ENCODE measurements at places on chromosomes 11 and 22.

- DNase-seq = no peak
Measured at GRCh38 chr11:102603091-102603490, 22.0 kb downstream of the MMP20 start.

DNA sequence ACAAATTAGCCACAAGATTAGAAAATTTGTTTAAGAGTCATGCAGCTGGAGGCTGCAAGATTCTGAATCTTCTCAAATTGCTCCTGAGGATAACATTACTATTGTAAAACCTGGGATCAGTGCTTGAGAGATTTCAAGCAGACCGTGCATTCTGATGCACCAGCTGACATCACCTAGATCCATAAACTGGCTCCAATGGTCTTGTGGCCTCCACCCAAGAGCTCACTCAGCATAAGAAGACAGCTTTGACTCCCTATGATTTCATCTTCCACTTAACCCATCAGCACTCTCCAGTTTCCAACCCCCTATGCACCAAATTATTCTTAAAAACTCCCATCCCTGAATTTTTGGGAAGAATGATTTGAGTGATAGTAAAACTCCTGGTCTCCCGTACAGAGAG lies 1007.9 kb upstream of the TENM4 start:
- no peak for DNase-seq

DNA sequence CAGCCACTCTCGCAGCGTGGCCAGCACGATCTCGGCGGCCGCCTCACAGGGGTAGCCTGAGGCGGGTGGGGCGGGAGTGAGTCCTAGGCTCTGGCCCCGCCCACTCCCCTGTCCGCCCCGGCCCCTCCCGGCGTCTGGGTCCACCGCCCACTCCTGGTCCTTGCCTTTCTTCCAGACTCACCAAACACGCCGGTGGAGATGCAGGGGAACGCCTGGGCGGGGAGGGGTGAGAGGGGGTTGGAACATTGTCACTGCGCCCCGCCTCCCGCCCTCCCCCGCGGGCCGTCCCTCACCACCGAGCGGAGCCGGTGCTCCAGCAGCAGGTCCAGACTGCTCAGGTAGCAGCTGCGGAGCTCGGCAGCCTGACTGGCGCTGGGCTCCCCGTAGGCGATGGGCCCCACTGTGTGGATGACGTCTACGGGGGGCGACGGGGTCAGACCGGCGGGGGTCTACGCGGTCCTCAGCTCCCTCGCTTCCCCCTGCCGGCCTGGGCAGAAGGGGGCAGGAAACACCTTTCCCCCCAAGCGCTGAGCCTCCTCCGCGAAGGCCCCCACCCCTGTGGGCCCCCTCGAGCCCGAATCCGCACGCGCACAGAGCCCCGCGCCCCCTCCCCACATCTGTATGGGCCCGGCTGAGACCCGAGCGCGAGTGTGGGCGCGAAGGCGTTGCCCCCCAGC lies 13.2 kb downstream of the OTUB1 start:
- DNase-seq = peak; percentile 53

DNA sequence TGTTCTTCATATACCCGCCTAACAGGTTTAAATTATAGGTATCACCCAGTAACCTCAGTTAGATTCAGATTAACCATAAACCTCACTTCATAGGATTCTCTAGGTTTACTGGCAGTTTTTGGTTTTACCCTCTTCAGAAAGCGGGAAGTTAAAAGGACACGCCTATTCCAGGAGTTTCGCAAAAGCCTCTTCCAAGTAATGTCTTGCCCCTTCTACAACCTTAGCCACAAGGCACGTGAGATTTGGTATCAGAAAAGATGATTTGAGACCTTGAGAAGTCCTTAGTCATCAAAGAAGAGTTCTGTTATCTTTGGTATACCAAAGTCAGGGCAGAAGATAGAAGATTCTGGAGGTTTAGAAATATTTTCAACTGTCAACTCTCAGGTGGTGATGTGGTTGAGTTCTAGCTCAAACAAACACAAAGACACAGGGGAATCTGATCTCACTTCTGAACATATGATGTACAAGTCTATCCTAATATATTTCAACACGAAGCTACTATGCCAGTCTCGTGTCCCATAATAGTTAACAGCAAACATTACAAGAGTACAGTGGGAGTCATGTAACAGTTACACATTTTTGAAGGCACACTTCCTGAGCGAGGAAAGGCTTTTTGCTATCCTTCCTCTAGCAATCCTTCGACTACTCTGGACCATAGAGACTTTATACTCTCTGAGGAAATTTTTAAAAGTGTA lies 103.5 kb downstream of the USP35 start:
- DNase-seq = no peak

- DNase-seq = no peak
Measured at GRCh38 chr22:44786136-44786535, 33.8 kb downstream of the ARHGAP8 start.

- DNase-seq = no peak
Measured at GRCh38 chr11:114366331-114367243, 33.7 kb downstream of the C11orf71 start.

DNA sequence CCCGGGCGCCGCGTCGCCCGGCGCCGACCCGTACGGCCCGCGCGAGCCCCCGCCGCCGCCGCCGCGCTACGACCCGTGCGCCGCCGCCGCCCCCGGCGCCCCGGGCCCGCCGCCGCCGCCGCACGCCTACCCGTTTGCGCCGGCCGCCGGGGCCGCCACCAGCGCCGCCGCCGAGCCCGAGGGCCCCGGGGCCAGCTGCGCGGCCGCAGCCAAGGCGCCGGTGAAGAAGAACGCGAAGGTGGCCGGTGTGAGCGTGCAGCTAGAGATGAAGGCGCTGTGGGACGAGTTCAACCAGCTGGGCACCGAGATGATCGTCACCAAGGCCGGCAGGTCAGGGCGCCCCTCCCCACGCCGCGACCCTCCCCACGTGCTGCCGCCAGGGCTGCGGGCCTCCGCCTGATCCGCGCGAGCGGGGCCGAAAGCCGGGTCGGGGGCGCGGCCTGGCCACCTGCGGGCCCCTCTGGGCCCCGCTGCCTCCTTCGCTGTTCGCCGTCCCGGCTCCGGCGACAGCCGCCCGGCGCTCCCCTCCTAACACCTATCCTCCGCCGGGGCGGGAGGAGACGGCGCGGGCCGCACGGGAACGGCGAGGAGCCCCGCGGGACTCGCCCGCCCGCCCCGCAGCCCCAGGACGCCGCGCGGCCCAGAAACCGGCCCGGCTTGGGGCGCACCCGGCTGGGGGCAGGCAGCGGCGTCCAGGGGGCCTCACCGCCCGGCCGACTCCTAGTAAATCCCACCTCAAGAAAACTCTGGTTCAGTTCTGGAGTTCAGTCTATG lies 560 bp downstream of the TBX1 start:
- no peak for DNase-seq

- no peak for DNase-seq
Measured at GRCh38 chr11:1387961-1388762, 1.6 kb upstream of the BRSK2 start.

GRCh38 chr22:18156878-18157713 lies 7.1 kb downstream of the USP18 start:
- peak; percentile 17 for DNase-seq

DNA sequence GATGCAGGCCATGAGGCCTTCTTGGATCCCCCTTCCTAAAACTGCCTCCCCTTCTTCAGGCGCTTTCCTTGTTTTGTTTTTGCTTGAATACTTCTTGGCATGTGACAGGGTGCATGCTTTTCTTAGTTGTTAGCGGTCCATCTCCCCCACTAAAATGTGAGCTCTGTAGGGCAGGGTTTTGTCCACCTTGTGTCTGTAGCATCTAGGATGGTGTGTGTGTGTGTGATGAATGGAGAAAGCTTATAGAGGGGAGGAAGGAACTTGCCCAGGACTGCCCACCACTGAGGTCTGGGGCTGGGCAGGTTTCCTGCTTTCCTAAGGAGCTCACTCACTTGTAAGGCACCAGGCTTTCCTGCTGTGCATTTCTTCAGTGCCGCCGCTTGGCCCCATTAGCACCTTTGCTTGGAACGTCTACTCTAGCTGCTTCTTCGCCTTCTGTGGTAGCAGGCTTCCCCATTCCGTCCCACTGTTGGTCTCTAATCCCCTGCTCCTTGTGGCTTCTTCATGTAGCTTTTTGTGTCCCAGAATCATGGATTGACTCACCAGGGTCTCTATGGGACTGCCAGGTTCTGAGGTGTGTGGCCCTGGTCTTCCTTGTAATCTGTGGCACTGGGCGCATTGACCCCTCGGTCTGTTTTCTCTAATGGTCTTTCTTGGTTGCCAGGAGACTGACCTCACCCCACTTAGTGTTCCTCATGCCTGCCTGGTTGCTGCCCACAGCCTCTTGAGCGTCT lies 3.3 kb downstream of the DGCR8 start:
- no peak for DNase-seq

DNA sequence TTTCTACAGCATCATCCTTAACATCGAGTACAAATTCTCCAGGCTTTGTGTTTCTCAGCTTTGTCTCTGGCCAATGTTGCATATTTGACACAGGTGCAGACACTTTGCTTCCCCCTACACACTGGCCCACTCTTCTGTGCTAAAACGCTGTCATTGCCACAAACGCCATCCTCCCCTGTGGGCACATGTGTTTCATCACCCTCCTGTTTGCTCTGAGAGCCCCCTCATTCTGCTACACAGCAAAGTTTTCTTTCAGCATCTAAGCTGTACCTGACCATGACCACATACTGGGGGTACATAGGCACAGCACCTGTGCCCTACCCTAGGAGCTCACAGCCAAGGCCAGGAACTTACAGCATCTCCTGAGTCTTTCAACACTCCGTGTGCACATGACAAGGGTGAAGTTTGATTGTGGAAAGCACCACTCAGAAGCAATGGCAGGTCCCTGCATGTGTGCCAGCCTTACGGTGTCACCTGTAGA lies 7.9 kb upstream of the IGLL5 start:
- no peak for DNase-seq

GRCh38 chr11:121887976-121888557 lies 227.9 kb downstream of the BLID start:
- no peak for DNase-seq

GRCh38 chr11:80638296-80638695 lies 1197.5 kb upstream of the TENM4 start:
- no peak for DNase-seq

DNA sequence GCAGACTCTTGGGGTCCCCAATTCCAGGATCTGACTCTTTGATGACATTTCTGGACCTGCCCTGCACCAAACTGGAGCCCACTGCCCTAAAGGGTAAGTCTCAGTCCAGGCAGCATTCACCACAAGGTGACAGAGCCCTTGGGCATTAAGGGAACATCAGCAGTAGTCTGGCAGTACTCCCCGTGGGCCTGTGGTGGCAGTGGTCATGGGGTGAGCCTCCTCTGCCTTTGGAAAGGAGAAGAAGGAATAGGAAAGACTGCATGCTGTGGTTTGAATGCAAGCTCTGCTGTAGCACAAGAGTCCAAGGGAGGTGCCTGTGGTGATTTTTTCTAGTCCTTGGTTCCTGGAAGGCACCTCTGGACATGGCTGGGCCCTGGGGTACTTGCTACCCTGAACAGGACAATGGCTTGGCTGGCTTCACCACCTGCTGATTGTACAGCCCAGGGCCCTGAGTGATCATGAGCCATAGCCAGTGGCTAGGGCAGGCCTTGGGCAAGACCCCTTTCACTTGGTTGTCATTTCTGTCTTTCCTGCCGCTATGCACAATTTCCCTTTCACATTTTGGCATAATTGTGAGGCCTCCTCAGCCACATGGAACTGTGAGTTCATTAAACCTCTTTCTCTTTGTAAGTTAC lies 160.7 kb upstream of the GRIA4 start:
- DNase-seq = no peak

GRCh38 chr22:28314959-28315358 lies 364.7 kb downstream of the TTC28 start:
- no peak for DNase-seq

GRCh38 chr11:16347928-16348685 lies 8.2 kb downstream of the SOX6 start:
- DNase-seq = no peak

DNA sequence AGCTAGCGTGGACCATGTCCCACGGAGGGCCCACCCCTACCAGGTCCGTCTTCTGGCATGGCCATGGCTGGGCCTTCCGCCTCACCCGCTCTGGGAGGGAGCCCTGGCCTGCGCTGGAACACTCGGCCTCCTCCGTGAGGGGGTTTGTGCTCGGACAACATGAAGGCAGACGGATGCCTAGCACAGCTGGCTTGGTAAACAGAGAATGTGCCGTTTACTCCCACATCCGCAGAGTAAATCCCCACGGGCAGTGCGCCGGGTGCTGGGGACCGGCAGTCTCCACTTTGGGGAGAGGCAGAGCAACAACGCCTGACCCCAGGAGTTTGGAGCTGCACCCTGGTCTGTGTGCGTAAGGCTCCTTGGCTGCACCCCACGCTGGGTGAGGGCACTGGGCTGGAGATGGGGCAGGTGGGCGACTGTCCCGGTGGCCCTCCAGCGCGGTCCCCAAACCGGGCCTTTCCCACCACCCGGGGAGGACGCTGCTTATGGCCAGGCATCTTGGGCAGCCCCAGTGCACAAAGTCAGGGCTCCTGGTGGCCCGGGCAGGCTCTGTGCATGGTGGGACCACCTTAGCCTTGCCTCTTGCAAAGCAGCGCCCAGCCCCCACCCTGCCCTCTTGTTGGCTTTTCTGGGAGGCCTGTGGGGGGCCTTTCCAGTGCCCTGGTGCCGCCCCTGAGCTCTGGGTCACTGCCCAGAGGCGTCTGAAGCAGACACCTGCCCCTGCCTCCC lies 30.7 kb upstream of the MUC5AC start:
- DNase-seq = no peak

DNA sequence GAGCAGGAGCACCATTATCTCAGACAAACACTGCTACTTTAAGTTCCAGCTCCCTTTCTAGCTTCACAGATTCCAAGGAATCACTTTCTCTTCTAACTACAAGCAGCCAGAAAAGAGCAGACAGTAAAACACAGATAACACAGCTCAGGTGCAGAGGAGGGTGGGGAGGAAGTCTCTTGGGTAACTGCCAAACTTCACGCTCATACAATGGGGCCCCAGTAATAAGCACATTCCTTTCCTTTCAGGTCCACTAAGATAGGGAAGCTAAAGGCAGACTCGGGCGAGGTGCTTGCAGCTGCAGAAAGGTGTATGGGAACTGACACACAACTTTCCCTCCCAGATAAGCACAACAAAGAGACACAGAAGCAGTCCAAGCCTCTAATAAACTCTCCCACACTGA lies 69.2 kb upstream of the OR9G4 start:
- DNase-seq = no peak

- no peak for DNase-seq
Measured at GRCh38 chr22:19578180-19579004, 54.2 kb upstream of the CLDN5 start.

DNA sequence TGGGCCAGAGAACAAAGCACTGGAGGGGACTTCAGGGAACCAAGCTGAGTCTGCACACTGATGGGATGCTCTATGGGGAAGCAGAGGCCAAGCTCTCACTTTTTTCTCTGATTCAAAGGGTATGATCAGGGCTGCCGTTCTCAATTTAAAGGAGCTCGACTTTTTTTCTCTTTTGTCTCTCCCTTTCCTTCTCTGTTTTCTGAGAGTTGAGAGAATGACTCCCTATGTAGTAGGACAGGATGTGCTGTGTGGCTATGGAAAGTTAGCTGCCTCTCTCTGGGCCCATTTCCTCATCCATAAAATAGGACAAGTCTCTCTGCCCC lies 7.9 kb downstream of the ADORA2A start:
- no peak for DNase-seq

DNA sequence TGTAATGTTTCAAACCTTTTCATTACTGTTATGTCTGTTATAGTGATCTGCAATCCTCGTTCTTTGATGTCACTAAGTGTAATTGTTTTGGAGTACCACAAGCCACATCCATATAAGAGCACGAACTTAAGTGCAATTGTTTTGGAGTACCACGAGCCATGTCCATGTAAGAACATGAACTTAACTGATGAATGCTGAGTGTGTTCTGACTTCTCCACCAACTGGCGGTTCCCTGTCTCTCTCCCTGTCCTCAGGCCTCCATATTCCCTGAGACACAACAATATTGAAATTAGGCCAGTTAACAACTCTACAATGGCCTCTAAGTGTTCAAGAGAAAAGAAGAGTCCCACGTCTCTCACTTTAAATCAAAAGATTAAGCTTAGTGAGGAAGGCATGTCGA lies 23.5 kb downstream of the TESMIN start:
- no peak for DNase-seq
